Transverse colon (tissue), 4 donors: ENCODE measurements at places on chromosomes 6 and 20. TPM values are rescaled to one million over a fixed set of nuclear protein-coding genes. Genes with fewer than 3 reads are reported as not detected.

GRCh38 chr6:33007831-33008400 lies 1.5 kb downstream of the HLA-DOA start:
- no peaks in the 10 kb centered on the region for H3K36me3 ChIP-seq
- no peak for DNase-seq
- H3K4me3 ChIP-seq: no peak overlapping the region
- H3K27ac ChIP-seq: no peak overlapping the region

DNA sequence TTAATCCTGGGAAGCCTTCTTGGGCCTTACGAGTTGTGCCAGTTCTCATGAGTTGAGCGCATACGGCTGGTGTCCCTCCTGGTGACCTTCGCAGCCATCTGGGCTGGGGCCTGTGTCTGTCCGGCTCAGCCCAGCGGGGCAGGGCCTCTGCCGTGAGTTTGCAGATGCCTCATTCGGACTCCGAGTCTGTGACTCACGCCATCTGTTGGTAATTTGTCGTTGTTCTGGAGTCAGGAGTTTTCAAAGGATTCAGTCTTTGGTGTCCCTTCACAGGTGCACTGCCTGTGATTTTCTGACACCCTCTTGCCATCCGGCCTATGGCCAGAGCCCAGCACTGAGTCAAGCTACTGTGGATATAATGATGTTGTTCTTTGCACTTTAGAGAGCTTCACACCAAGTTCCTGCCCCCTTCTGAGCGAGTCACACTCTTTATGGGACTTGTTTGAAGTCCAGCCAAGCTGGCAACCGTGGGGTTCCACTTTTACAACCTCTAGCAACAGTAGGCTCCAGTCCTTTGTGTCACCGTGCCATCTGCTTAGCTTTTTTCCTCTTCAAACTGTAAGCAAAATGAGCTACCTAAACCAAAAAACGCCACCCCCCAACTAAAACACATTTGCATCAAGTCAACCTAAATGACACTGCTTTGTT lies 175.6 kb downstream of the AIG1 start:
- H3K36me3 ChIP-seq: no peaks in the 10 kb centered on the region
- no peak overlapping the region for H3K27ac ChIP-seq
- H3K27me3 ChIP-seq: no peaks in the 10 kb centered on the region
- DNase-seq: no peak

DNA sequence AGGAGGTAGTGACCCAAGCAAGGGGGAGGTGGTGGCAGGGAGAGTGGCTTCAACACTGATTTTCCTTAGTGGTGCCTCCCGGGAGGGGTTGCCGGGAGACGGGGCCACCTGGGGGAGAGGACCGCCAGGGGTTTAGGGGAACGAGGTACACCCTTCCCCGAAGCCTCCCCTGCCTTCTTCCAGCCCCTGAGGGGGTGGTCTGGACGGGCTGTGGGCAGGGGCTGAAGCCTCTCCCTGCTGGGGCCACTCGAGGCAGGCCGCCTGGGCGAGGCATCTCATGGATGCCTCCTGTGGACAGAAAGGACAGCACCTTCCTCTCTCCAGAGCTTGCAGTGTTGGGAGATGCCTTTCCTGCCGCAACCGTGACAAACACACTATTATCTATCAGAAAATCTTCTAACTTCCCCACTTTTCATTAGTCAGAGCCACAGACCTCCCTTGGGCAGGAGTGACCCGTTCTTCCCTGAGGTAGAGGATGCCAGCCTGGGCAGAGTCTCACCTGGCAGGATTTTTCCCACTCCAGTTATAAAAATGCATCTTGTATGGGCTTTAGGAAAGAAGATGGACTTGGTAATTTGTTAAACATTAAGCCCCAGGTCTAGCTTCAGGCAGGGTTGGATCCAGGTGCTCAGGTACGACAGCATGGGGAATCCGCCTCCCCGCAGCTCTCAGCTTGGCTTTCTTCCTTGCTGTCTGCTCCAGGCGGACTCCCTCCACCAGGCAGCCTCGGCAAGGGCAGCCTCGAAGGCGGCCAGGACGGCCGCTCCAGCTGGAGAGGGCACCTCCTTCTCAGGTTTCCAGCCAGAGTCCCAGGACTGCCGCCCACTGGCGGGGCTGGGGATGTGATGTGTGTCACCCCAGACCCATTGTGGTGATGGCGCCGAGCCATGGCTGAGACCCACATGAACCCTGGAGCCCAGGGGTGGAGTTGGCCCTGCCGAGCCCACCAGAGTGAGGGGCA lies 11.0 kb downstream of the HRH3 start:
- H3K27me3 ChIP-seq: peaks cover 39% of the 10 kb centered on the region
- H3K36me3 ChIP-seq: no peaks in the 10 kb centered on the region
- DNase-seq: no peak

GRCh38 chr20:45909817-45910669 lies 1.9 kb downstream of the PLTP start:
- peak overlapping the region; percentile 88 for H3K27ac ChIP-seq
- H3K4me3 ChIP-seq: peak overlapping the region; percentile 61
- DNase-seq: no peak
- H3K4me1 ChIP-seq: peaks cover 17% of the 10 kb centered on the region
- H3K27me3 ChIP-seq: no peaks in the 10 kb centered on the region
- no peaks in the 10 kb centered on the region for H3K36me3 ChIP-seq

DNA sequence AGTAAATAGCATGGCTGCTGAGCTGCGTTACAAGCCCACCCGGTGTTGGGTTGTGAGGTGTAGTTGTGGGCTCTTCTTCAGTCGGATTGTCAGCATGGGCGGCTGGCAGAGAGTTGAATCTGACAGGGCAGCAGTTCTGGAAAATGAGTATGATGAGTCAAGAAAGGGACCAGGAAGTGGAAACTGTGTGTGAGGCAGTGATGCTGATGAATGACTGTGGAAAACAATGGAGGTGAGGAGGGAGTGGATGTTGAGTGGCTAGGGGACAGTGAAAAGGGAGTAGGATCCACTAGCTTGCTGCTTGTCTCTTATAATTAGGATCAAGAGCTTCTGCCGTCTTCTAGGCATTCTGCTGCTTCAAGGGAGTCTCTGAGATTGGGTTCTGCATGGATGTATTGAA lies 154.3 kb downstream of the ESR1 start:
- no peak for DNase-seq
- no peaks in the 10 kb centered on the region for H3K4me1 ChIP-seq
- H3K27me3 ChIP-seq: no peaks in the 10 kb centered on the region
- no peak overlapping the region for H3K4me3 ChIP-seq
- no peak overlapping the region for H3K27ac ChIP-seq

- DNase-seq: no peak
- no peak overlapping the region for H3K27ac ChIP-seq
- H3K27me3 ChIP-seq: no peaks in the 10 kb centered on the region
- no peaks in the 10 kb centered on the region for H3K36me3 ChIP-seq
- no peaks in the 10 kb centered on the region for H3K4me1 ChIP-seq
- no peak overlapping the region for H3K4me3 ChIP-seq
These were observed 45.9 kb upstream of the FRMD1 start for GRCh38 chr6:168124921-168125320.

DNA sequence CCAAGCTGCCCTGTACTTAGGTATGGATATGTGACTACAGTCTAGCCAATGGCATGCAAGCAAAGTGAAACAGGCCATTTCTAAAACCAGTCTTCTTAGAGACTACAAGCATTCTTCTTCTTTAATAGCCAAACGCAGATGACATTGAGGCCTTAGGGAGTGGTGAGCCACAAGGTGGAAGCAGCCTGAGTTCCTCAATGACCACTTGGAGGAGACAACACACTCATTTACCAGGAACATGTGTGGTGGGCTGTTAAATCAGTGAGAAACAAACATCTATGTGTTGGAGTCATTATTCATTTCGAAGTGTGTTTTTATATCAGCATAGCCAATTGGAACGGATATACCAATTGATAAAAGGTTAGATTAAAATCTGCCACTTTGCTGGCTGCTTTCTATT lies 122.0 kb downstream of the GFRAL start:
- H3K4me3 ChIP-seq: no peak overlapping the region
- DNase-seq: no peak
- no peaks in the 10 kb centered on the region for H3K36me3 ChIP-seq
- H3K4me1 ChIP-seq: no peaks in the 10 kb centered on the region
- H3K27me3 ChIP-seq: no peaks in the 10 kb centered on the region

DNA sequence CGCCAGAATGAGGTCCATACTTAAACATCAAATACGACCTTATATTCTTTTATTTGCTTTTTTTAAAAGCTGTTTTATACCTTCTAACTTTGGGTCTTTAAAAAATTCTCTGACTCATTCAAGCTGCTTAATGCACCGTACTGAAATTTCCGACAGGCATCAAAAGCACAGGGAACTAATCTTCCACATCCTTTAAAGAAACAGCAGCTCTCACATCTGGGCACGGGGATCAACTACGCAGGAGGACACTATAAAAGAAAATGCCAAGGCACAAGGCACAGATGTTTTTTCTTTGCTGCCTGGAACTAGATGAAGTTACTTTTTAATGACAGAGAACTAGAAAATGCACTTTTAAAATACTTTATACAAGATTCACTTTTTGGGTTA lies 112.4 kb upstream of the ARG1 start:
- no peak for DNase-seq
- H3K4me1 ChIP-seq: peaks cover 4% of the 10 kb centered on the region
- no peak overlapping the region for H3K4me3 ChIP-seq
- H3K27me3 ChIP-seq: no peaks in the 10 kb centered on the region
- H3K27ac ChIP-seq: no peak overlapping the region

DNA sequence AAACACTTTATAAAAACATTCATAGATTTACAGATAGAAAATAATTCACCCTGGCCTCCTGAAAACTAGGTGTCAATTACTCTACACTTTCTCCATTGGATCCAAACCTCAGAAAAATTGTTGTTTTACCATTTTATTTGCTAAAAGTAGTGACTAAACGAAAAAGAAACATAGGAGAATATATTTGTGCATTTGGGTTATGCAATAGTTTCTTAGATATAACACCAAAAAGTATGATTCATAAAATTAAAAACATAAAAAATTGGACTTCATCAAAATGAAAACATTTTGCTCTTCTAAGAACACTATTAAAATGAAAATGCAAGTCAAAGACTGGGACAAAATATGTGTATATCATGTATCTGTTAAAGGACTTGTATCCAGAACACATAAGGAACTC lies 671.3 kb downstream of the MAFB start:
- no peak for DNase-seq
- H3K27ac ChIP-seq: no peak overlapping the region
- H3K36me3 ChIP-seq: no peaks in the 10 kb centered on the region
- no peaks in the 10 kb centered on the region for H3K27me3 ChIP-seq
- no peaks in the 10 kb centered on the region for H3K4me1 ChIP-seq
- no peak overlapping the region for H3K4me3 ChIP-seq

GRCh38 chr6:108403236-108403635 lies 108.4 kb downstream of the AFG1L start:
- no peaks in the 10 kb centered on the region for H3K36me3 ChIP-seq
- H3K27ac ChIP-seq: no peak overlapping the region
- H3K4me3 ChIP-seq: no peak overlapping the region
- DNase-seq: no peak

DNA sequence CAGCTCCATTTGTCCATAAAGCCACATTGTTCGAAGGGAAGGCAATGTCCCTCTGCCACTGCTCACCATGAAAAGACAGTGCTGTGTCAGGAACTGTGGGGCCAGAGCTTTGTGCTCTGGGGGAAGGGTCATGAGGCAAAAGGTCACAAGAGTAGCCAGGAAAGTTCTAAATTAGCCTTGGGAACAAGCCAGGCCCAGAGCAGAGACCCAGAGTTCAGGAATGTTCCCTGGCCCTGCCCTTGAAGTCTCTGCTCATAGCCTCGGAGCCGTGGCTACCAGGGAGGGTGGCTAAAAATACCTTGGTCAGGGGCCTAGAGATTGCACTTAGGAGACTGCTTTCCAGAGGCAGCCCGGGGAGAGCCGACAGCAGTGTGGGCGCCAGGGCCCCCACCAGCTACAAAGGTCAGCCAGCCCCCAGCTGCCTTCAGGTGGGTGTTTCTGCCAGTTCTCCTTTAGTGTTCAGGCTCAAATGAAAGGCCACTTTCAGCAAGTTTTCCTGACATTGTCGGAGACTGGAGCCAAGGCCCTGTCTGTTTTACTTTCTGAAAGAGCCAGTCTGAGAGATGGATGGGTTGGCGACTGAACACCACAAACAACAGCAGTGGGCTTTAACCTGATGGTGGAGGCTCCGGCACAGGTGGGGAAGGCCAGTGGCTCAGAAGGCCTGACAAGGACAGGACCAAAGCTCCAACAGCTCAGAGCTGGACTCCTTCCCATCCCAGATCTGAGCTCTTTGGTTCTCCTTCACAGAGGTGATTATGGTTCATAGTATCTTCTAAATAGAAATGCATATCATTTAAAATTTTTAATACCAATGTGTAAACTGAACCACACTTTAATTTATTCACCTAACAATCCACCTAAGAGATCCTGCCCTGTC lies 76.2 kb downstream of the CDH26 start:
- DNase-seq: no peak
- no peak overlapping the region for H3K4me3 ChIP-seq
- no peaks in the 10 kb centered on the region for H3K27me3 ChIP-seq
- H3K36me3 ChIP-seq: no peaks in the 10 kb centered on the region

DNA sequence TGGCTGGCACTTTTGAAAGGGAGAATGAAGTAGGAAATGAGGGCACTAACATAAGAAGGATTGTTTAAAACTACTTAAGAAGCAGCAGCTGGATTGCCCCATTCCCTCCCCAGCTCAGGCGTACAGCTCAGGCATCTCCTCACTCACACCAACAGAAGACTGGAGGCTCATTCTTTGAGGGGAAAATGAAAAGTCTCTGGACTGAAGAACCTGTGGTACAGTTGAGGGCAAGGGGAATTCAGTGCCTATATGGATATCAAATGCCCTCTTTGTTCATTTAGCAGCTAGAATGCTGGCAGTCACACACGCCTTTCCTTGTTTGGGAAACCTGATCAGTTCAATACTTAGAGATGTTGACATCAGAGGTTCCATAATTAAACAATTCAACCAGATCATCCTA lies 502.1 kb upstream of the SOX4 start:
- H3K36me3 ChIP-seq: no peaks in the 10 kb centered on the region
- no peaks in the 10 kb centered on the region for H3K27me3 ChIP-seq
- H3K4me3 ChIP-seq: no peak overlapping the region
- no peak for DNase-seq
- no peak overlapping the region for H3K27ac ChIP-seq

Gene NKX2-4
- total RNA-seq: not detected

Gene BAK1
- 57.6 TPM for total RNA-seq

Gene GLO1
- 15.3 TPM for total RNA-seq

Gene HSPA12B
- total RNA-seq: 4.1 TPM
